Spinal cord (tissue), 10 donors: ENCODE measurements at places on chromosomes 12 and 14.

- DNase-seq: no peak
Observed at GRCh38 chr14:98847521-98848468, 424.2 kb downstream of the BCL11B start.

GRCh38 chr12:46711756-46712155, 114.0 kb downstream of the SLC38A4 start:
- DNase-seq: no peak

DNA sequence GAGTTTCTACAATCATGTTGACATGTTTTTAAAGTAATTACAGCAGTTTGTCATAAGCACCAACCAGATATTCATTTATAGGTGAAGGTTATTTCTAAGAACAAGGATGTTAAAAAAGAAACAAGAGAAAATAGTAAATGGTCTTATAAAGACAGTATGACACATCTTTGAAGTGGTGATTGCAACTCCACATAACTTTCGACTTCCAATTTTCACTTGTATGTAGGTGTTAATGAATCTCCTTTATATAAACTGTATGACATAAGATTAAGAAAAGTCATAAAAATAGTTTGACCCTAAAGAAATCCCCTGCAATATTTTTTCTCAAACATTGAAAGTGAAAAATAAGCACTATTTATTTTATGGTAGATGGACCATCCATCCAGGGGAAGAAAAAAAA, 144.8 kb upstream of the PTPRQ start:
- no peak for DNase-seq

DNA sequence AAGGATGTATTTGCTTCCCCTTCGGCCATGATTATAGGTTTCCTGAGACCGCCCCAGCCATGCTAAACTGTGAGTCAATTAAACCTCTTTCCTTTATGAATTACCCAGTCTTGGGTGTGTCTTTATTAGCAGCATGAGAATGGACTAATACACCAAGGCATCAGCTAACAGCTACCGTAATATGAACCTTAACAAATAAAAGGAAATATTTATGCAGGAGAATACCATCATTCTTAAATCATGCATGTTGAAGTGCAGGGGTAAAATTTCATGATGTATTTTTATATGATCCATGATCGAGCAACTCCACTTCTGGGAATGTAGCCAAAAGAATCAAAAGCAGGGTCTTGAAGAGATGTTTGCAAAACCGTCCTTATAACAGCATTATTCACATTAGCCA, 379.0 kb downstream of the NPAS3 start:
- no peak for DNase-seq

DNA sequence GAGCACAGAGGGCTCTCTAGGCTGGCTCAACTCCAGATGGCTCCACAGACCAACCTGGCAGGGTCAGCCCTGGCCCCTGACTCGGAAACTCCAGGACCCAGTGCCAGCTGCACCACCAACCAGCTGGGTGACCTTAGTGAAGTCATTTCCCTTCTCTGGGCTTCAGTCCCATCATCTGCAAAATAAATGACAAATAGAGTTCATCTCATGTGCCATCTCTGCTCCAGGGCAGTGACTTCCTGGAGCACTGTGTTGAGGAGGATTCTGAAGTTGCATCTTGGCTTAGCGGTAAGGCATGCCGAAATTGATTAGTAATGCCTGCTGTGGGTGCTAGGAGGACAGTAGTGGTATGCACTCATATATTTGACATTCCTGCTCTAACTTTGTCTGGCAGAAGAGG, 31.5 kb downstream of the DTX1 start:
- DNase-seq: no peak

- peak; percentile 20 for DNase-seq
Observed at GRCh38 chr12:93573552-93574223, 1.2 kb downstream of the SOCS2 start.

DNA sequence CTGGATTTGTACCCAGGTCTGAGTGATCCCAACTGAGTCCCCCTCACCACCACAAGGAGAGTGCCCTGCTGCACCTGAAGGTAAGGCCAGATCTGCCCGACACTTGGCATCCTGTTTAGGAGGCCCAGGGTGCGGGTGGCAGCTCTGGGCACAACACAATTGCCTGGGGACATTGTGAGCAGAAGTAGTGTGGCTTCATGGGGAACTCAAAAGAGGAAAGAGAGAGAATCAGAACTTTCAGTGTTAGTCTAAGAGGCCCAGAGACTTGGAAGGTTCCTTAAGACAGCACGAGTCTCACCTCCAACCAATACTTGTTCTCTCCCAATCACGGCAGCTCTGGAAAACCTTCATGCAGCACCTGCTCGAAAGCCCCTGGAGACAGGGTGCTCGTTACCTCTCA, 6.6 kb upstream of the SLC8B1 start:
- no peak for DNase-seq

- DNase-seq: no peak
Observed at GRCh38 chr14:103243764-103244737, 90.0 kb upstream of the EIF5 start.
